A549 treated with DMSO at 1 μM for 4 hours (cell line): ENCODE measurements at places on chromosomes 12 and 14. TPM values are rescaled to one million over a fixed set of nuclear protein-coding genes. Genes with fewer than 3 reads are reported as not detected.

The ANHX gene
- total RNA-seq: not detected in 5 replicates

The DBX2 gene
- not detected in 5 replicates for total RNA-seq

The MYRFL gene
- 0.02 to 0.05 TPM (median 0.02 TPM) in 3 of 5 replicates, not detected in the others for total RNA-seq

The HOXC6 gene
- total RNA-seq: 4.5 to 5.5 TPM (median 5.0 TPM) in 5 replicates

The SMOC1 gene
- 16.7 to 26.5 TPM (median 21.2 TPM) in 5 replicates for total RNA-seq

The CISTR gene
- total RNA-seq: not detected in 5 replicates

The POTEM gene
- not detected in 5 replicates for total RNA-seq

The MCRS1 gene
- 62.7 to 71.4 TPM (median 66.5 TPM) in 5 replicates for total RNA-seq

The VRTN gene
- total RNA-seq: not detected in 5 replicates
